ENCODE measurements at places on chromosomes 3 and 15. TPM values are rescaled to one million over a fixed set of nuclear protein-coding genes. Genes with fewer than 3 reads are reported as not detected.
A peak's percentile ranks its signal among the peaks of the same experiment; 100 is the strongest.

The LYZL4 gene
- polyA plus RNA-seq, result not detected

GRCh38 chr3:166447513-166447912 is 610.3 kb upstream of the BCHE start:
- peak; percentile 19 for DNase-seq

DNA sequence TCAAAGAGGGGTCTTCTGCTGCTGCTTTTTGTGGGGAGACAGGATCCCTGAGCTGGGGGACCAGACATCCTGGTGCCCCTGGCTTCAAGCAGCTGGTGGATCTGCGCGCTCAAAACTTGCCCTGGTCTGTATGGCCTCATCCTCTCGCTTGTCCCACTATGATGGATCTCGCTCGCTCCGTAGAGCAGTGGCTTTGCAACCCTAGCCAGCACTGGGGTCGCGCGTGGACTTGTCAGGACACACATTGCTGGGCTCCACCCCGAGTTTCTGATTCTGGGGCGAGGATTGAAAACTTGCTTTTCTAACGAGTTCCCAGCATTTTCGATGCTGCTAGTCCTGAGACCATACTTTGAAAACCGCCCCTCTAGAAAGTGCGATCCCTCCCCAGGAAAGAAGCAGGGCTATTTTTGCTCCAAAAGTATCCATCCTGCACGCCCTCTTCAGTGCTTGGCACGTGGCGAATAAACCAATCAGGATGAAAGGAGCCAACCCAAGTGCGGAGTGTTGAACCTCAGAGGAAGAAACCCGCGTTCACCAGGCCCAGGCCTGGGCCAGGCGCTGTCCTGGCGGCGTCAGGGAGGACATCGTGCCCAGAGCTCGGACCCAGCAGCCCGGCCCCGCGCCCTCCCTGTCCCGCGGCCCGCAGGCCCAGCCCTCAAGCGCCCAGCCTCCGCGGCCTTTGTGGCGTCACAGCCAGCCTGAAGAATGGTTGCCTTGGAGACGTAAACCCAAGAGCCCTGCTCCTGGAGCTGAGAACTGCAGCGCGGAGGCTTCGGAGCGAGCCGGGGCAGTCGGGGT is at the start of gene CFAP100:
TSS of gene CFAP100 (plus strand) at position 731 of the 798 bp plus-strand sequence. CDS start 1,092 bp downstream, outside the sequence.
- peak; percentile 25 for DNase-seq

- DNase-seq, result no peak
These were observed 592.1 kb downstream of the SI start for GRCh38 chr3:164486150-164486549.

GRCh38 chr15:98621021-98621420 is 27.3 kb upstream of the IGF1R start:
- DNase-seq, result no peak

- no peak for DNase-seq
These were observed 233.2 kb upstream of the CMC1 start for GRCh38 chr3:28008235-28008634.

Data from large intestine (tissue), 12 donors.